ENCODE measurements at places on chromosomes 4 and X. TPM values are rescaled to one million over a fixed set of nuclear protein-coding genes. Genes with fewer than 3 reads are reported as not detected.

The NDP gene
- not detected for total RNA-seq

DNA sequence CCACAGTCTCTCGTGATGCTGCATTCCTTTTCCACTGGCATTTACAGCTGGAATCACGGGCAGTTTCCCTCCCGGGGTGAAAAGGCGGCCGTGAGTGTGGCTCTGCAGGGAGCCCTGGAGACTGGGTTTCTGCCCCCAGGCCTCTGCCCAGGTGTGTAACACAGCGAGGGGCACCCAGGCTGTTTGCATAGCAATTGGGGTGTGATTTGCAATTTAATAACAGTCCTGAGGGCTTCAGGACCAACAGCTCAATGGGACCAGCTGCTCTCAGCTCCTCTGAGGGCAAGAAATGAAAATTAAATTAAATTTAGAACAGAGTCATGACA, 99.0 kb upstream of the SHOX start:
- no peak for DNase-seq

- no peak for DNase-seq
These were observed 242.6 kb downstream of the ANKRD50 start for GRCh38 chr4:124469981-124470380.

- DNase-seq: no peak
These were observed 18.3 kb upstream of the HERC3 start for GRCh38 chr4:88573995-88574394.

GRCh38 chr4:152817331-152817730, 37.6 kb downstream of the ARFIP1 start:
- DNase-seq: no peak

GRCh38 chrX:146454363-146454762, 355.2 kb upstream of the CXorf51B start:
- no peak for DNase-seq

DNA sequence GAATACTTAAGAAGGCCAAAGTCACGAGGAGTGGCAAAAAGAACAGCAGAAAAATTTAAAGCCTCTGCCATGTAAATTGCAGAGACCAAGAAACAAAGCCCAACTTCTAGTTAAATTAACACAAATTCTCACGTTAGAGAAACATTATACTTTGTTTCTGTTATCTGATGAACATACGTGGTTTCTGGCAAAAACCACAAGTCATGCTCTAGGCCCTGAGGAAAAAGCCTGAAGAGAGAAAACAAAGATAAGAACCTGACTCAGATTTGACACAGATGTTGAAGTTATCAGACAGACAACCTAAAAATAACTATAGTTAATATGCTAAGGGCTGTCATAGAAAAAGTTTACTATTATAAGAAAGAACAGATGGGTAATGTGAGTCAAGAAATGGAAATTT, 149.1 kb upstream of the PCDH10 start:
- no peak for DNase-seq

DNA sequence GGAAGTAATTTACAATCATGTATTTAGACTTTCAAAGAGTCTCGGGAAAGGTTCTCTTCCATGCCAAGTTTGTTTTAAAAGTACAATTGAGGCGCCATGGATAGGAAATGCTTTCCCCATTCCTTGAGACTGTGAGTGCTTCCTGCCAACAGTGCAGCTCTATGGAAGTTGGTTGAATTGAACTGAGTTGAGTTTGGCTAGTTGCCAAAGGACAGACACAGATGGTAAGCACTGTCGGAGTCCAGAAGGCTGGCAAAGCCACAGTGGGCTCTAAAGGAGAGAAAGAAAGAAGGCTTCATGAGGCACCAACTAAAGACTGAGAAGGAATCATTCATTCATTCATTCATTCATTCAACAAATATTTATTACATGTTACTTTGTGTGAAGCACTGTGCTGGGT, 4.3 kb upstream of the KCNE5 start:
- DNase-seq: no peak

DNA sequence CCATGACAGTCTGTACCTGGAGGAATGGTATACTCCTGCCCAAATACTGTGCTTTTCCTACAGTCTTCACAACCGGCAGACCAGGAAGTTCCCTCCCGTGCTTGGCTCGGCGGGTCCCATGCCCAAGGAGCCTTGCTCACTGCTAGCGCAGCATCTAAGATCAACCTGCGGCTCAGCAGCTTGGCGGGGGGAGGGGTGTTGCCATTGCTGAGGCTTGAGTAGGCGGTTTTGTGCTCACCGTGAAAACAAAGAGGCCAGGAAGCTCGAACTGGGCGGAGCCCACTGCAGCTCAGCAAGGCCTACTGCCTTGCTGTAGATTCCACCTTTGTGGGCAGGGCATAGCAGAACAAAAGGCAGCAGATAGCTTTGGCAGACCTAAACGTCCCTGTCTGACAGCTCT, 152.7 kb downstream of the TEX11 start:
- peak; percentile 34 for DNase-seq

GRCh38 chrX:47843363-47843762, 6.7 kb downstream of the ZNF81 start:
- DNase-seq: no peak

The ANXA3 gene
- total RNA-seq: 1.0 TPM

DNA sequence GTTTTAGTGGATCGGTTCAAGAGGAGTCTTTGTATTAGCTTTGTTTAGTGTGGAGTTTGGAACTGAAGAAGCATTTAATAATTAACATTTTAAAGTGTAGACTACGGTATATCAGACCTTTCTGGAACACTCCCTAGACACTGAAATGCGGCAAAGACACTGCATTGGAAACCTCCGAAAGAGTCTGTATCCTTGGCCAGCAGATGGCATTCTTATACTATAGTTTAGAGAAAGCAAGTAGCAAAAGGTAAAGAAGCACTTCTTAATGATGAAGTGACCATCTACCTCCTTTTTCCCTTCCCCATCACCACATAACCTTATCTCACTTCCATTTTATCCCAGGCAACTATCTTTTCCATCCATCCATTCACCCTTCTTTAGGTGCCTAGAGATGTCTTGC, 7.6 kb downstream of the FABP2 start:
- no peak for DNase-seq

DNA sequence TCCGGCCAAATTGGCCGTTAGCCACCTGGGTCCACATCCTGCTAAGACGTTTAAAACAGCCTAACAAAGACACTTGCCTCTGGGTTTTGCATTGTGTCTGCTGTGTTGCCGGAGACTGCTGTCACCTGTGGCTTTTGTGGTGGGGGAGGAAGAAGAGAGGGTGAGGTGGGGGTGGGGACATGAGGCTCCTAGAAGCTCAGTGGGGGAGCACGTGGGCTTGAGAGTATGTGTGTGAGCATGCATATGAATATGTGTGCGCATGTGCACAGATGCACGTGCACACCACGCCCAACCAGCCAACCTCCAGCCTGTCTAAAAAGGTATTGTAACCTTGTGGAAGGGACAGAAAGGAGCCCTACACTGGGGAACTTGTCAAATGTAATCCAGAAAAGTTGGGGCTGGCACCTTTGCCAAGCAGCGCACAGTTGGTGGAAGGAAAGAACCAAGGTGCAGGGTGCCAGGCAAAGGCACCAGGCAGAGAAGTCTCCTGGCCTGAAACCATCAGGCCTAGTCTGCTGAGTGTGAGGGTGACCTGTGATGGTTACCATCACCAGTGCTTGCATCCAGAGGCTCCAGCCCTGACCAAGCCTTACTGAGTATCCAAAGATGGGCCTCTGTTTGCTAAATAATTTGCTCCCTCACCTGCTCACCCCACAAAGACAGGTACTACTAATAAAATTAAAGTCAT, 10.1 kb upstream of the SASH3 start:
- DNase-seq: peak; percentile 61

GRCh38 chrX:109374262-109374960, 107.5 kb downstream of the GUCY2F start:
- no peak for DNase-seq

GRCh38 chr4:84493092-84493850, 5.8 kb downstream of the NKX6-1 start:
- no peak for DNase-seq

GRCh38 chr4:139256349-139256748, 23.7 kb downstream of the MGARP start:
- no peak for DNase-seq

DNA sequence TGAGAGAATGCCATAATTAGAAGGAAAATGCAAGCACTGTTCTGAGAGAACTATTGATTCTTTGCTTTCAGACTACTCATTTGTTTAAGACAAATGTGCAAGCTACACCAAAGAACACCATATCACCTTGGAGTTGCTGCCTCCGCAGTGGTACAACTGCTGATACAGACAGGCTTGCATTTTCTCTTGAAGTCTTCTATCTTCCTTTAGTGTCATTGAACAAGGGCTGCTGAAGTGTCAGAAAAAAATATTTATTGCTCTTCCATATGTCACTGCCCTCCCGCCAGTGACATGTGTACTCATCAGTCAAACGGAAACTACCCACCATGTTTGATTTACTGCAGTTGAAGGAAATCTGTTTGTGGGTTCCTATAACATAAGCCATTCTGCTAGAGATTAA, 318.3 kb upstream of the MAGEB18 start:
- DNase-seq: no peak

DNA sequence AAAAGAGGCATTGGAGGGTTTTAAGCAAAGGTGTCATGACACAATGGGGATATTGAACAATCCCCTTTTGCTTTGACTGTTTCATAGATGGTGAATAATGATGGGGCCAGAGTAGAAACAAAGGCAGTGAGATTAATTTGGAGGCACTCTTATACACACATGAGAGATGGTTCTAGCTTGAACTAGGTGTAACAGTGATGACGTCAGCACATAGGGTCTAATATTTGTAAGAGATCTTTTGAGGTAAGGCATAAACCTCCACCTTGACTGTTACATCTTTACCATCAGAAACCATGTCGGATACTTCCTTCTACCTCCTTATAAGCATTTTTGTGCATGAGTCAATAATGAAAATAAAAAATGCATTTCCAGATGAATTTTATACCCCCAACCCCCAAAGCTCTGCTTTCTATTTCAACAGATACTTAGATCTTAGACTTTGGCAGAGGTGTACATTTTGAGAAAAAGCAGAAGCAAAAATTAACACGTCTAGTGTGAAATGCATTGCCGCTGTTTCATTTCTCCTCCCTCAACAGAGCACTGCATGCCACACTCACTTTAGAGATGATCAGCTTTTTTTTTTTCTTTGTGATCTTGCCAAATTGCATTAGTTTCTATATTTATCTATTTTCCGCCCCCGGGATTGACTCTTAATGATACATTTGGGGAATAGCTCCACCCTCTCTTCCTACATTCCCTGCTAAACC, 87.2 kb downstream of the HS3ST1 start:
- DNase-seq: no peak

DNA sequence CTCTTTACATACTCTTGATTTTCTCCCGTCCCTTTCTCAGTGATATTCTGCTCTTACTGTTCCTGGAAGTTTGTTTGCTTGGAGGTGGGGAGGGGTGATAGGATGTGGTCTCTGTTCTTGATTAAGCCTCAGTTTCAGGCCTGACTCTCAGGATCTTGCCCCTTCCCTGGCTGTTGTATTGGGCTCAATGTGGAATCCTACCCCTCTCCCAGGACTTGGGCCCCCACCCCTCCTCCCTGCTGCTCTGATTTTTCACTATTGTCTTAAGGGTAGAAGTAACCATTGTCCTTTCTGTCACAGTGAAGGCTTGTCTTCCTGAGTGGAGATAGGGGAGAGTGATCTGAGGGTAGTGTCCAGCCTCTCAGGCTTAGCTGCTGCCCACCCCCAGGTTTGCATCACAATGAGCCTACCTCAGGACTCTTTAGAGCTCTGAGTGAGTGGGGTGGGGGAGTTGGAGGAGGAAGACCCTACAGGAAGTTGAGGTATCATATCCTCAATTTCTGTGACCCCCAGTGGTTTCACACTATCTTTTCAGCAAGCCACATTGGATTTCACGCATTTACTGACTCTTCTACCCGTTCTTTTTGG, 16.5 kb downstream of the CDKL5 start:
- no peak for DNase-seq

DNA sequence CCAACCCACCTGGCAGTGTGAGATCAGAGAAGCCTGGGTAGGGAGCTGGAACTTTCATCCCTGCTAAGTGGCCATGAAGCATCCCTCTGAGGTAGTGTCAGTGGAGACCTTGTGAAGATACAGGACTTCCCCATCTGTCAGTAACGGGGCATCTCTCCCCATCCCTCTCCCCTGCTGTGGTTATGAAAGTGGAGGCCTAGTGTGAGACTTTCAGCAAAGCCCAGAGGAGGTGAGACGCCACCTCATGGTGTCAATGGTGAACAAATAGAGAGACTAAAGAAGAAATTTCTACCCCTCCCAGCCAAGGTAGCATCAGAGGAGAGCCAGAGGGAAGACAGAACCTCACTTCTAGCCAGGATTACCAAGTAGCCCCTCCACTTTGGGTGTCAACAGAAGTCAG, 150.2 kb downstream of the VEGFC start:
- DNase-seq: no peak

DNA sequence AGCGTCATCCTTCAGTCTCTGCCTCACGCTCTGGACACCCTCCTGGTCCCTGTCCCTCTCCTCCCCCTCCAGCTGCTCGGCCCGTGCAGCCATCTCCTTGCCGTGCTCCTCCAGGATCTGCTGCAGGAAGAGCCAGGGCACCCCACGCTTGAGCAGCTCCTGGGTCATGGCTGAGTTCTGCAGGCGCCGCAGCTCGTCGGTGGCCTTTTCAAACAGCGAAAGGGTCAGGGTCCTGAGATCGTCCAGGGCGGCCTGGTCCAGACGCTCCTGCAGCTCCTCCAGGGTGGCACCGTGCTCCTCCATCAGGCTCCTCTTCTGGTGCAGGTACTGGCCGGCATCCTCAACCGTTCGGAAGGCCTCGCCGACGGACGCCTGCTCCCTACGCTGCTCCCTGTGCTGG, 85.8 kb downstream of the EVC2 start:
- no peak for DNase-seq
